Gastroesophageal sphincter (tissue), 4 donors: ENCODE measurements at places on chromosomes 6 and 20. TPM values are rescaled to one million over a fixed set of nuclear protein-coding genes. Genes with fewer than 3 reads are reported as not detected.

DNA sequence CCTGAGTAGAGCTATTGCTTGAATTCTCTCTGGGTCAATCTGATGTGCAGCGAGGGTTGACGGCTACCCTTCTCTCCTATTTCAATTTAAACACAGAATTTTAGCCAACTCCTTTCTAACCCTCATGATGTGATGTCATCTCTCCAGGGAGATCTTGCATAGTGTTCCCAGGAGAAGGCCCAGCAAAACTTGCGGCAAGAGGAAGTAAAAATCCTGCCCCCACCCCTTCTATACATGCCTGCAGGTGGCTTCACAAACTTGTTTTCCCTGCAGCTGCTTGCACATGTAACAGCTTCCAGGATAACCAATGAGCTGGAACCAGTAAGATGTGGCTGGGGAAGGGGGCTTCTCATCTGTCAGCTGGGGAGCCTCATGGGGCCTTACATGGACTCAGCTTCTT lies 169.3 kb upstream of the CDH4 start:
- ATAC-seq = no peak

GRCh38 chr6:127435626-127436220 lies 23.5 kb downstream of the KIAA0408 start:
- no peak for ATAC-seq

- no peak for ATAC-seq
Measured at GRCh38 chr6:1574083-1574761, 35.5 kb upstream of the FOXC1 start.

GRCh38 chr6:24719125-24719971 lies at the start of gene C6orf62:
TSS of gene C6orf62 (minus strand) at chr6:24719154. CDS start at chr6:24718668, 486 bp downstream.
- no peak for ATAC-seq

DNA sequence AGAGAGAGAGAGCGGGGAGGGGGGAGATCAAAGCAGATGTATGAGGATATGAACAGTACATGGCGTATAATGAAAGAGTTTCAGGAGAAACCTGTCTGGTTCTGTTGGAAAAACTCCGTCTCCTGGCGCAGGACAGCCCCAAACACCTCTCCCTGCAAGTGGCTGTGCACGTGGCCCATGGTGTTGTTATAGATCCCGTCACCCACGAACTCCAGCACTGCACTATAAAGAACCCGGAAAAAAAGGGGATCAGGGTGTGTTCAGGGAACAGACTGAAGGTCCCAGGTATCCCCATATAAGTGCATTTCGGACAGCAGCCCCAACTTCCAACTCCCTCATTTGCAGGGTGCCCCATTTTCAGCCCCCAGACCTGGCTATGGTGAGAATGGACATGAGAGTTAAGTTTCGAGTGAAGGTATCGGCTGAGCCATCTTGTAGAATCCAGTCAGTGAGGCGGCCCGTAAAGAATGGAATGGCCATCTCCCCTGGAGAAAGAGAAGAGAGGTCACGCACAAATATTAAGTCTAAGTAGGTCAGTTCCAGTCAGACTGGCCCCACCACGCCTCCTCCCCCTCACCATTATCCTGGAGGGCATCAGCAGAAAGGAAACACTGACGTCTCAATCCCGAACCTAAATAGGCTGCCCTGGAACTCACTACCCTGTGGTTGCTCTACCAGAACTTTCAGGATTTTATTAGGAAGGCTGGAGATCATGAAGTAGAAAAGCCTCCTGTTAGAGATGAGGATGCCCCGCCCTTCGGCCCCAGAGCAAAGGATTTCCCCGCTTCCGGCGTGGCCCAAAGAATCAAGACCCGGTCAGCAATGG lies 1.3 kb downstream of the TAP1 start:
- no peak for ATAC-seq

GRCh38 chr6:17349427-17349826 lies 44.0 kb upstream of the CAP2 start:
- no peak for ATAC-seq

UBE2C gene
- not detected for total RNA-seq

GRCh38 chr6:3345836-3346235 lies 87.1 kb downstream of the PSMG4 start:
- ATAC-seq = no peak

- ATAC-seq = no peak
Measured at GRCh38 chr6:64445038-64445437, 809.4 kb downstream of the PHF3 start.

DNA sequence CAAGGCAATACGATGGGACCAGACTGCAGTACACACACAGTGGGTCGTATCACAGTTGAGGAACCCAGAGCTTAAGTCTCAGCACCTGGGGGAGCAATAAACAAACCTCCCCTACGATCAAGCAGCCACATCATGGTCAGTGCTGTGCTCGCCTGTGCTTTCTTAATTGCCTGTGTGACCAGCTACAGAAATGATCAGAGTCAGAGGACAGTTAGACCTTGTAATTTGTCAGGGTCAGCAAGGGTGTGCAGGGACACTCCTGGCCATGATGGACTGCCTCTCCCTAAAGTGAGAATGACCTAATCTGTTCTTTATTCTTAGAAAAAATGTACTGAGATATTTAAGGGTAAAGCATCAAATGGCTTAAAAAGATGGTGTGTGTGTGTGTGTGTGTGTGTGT lies 78.4 kb downstream of the OPRM1 start:
- ATAC-seq = no peak

DNA sequence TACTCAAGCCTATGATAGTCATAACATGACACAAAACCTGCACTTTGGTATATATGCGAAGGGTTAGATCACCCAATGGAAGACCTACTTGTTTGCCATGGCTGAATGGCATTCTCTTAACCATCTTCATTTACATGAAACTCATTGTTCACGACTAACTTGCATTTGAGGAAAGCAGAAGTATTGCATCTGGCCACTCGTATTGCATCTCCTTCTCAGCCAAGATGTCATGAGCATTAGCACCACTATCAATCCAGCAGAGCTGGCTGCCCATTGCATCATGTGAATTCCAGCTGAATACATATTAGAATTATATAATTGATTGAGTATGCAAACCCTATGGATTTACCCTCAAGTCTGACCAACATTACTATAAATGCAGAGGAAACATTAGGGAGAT lies 390.2 kb downstream of the LAMA2 start:
- no peak for ATAC-seq

DHX16 gene
- total RNA-seq = 34.6 TPM

FOXA2 gene
- not detected for total RNA-seq

DNA sequence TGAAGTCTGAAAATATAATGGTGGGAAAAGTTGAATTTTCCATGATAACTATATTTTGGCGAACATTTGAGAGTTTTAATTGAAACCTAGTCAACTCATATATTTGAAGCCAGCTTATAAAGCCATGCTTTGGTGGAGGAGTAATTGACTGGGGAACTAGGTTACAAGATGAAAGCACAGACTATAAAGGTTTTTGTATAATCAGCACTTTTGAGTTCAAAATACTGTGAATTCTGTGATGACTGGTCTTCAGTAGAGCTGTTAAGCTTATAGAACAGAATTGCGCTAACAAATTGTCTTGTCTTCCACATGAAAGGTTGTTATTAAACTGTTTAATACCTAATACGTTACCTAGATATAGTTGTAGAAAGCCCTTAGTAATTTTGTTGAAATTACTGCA lies 159.1 kb upstream of the SCGN start:
- ATAC-seq = no peak

SOBP gene
- total RNA-seq = 18.9 TPM

GRCh38 chr6:141152951-141153350 lies 979.8 kb upstream of the GJE1 start:
- no peak for ATAC-seq

- peak; percentile 75 for ATAC-seq
Measured at GRCh38 chr6:44221291-44221960, 2.0 kb upstream of the SLC29A1 start.

DNA sequence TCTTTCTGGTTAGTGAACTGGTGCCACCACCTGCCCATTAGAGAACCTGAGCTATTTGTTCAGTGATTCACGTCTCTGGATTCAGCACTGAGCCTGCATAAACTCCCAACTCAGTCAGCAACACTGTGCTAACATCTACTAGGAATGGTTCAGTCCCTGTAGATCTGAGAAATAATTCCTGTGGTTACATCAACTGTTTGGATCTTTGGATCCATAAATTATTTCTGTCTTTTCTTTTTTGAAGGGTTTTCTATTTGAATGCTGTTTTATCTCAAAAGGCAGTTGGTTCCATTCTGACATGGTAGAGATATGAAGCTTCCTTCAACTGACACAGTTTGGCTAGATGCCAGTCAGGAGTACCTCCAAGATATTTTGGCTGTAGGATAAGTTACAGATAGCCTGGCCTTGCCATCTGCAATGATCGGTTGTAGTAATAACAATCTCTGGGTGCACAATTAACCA lies 125.9 kb downstream of the TRMT11 start:
- ATAC-seq = no peak

ZBTB46 gene
- 8.1 TPM for total RNA-seq

DNA sequence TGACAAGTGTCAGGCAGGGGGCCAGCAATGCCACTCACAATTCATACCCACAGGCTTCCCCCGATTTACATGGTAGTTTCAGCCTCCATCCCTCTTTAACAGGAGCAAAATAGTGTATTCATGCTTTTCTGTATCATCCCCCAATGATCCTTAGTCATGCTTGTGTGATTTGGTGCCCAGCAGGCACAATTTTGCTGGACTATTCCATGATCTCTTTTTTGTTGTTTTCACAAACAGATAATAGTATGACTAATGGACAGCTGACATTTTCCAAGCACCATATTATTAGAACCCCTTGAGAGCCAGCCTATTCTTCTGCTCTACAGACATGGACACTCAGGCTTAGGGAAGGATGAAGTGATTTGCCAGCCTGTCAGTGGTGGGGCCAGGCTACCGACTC lies 128.2 kb upstream of the RIPOR2 start:
- no peak for ATAC-seq

- peak; percentile 80 for ATAC-seq
Measured at GRCh38 chr20:50561379-50562078, 51.3 kb downstream of the PTPN1 start.

L3MBTL1 gene
- total RNA-seq = 7.9 TPM

DNA sequence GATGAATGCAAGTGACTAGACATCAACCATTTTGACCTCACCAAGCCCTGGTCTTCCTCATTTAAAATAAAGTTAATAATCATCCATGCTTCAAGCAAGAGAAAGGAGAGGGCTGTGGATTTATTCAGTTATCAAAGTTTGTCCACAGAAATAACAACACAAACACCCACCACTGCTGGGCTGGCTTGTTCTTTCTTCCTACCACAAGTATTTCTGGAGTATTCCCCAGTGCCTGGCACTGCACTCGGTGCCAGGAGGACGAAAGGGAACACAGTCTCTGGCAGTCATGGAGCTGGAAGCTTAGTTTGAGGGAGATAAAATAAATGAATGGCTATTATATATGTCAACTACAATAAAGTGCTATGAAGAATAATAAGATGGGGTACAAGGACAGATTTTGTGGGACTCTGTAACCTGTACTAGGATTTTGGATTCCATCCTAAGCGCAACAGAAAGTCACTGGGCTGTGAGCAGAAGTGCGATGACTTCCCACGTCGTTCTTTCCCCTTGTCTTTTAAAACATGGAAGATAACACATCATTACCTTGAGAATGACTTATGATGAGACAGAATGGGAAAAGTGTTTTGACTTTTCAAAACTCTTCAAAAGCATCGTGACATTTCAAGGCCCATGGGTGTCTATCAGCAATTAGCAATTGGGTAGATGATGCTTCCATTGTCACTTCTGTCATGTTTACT lies 74.5 kb upstream of the TRAF3IP2 start:
- ATAC-seq = no peak

GRCh38 chr6:136641166-136641565 lies 90.9 kb upstream of the MAP7 start:
- ATAC-seq = no peak

- no peak for ATAC-seq
Measured at GRCh38 chr6:77633993-77634715, 18.7 kb upstream of the MEI4 start.

GRCh38 chr6:140182821-140183220 lies 808.4 kb upstream of the CITED2 start:
- no peak for ATAC-seq

GRCh38 chr6:55937261-55937947 lies 62.0 kb upstream of the BMP5 start:
- no peak for ATAC-seq

- ATAC-seq = no peak
Measured at GRCh38 chr6:91634791-91635190, 1047.9 kb upstream of the MAP3K7 start.

GGTLC1 gene
- not detected for total RNA-seq

PSORS1C2 gene
- total RNA-seq = not detected

- no peak for ATAC-seq
Measured at GRCh38 chr20:13338097-13338661, 117.1 kb downstream of the ISM1 start.

DNA sequence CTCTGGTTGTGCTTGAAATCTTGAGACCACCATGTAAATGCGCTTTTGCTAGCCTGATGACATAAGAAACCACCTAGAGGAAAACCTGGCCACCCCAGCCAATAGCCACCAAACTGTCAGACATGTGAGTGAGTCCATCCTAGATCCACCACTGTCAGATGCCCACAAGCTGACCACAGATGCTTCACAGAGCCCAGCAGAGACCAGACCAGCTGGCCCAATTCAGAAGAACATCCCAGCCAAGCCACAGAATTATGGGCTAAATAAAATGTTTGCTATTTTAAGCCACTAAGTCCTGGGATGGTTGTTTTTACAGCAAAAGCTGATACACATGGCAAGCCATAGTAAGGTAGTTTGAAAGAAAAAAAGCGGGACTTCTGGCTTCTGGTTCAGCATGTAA lies 425.3 kb downstream of the KIF16B start:
- ATAC-seq = no peak

- no peak for ATAC-seq
Measured at GRCh38 chr20:24605937-24606455, 136.6 kb downstream of the SYNDIG1 start.

DNA sequence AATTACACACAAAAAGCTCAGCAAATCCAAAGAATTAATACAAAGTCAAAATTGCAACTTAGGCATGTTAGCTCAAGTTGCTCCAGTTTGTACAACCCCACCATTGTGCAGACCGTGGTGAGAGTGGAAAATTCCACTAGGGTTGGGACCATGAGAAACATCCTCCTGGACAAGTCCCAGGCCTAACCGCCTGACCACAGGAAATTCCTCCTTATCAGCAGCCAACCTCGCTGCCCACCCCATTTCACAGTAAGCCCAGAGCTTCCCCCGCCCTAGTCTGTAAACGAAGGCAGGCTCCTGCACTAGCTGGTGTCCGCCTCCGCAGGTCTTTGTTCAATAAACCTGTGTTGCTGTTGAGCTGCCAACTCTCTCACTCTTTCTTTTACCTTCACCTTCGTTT lies 1023.3 kb downstream of the EYS start:
- no peak for ATAC-seq

KHDC1 gene
- 1.9 TPM for total RNA-seq

GRCh38 chr6:42689371-42689770 lies 33.0 kb downstream of the PRPH2 start:
- ATAC-seq = no peak

TPD52L1 gene
- total RNA-seq = 59.7 TPM

DNA sequence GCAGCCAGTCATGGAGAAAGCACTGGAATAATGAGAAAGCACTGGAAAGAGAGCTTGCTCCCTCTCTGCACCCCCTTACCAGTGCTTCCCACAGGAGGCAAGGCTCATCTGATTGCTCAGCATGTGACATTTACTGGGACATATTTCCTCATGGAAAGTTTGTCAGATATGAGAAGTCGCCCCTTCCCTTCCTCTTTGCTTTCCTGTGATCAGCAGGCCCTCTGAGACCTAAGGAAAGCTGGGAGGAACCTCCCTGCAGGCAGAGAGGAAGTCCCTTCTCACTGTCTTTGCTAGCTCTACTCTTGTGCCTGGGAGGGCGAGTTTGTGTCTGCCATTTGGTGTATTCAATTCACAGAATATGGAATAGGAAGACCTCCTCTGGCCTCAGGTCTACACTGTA lies 283.8 kb downstream of the ALDH8A1 start:
- ATAC-seq = no peak
